Activated T-helper 1 cell treated with anti-CD3 and anti-CD28 coated beads, Interleukin-2, amount 50 U/mL, for 16 hours (primary cell): ENCODE measurements at places on chromosomes 2 and 18.
A peak's percentile ranks its signal among the peaks of the same experiment; 100 is the strongest.

- no peak for DNase-seq
Observed at GRCh38 chr2:16063251-16063850, 123.0 kb downstream of the MYCN start.

DNA sequence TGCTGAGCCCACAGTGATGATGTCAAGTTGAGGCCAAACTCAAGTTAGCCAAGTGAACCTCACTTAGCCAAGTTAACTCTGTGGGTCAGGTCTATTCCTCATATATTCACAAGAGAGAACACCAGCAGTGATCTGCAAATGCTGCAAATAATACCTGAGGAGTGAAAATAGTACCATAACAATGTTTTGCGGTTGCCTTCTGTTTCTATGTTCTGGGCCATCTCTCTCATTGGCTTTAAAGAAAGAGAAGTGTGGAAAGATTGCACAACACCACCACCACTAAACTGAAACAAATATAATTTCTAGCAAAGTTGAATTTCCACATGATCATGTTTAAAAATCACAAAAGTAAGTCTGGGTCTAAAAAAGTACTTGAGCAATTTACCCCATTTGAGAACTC, 211.1 kb upstream of the GALNT5 start:
- no peak for DNase-seq

- DNase-seq = no peak
Observed at GRCh38 chr18:9861157-9861556, 24.6 kb upstream of the TXNDC2 start.

- DNase-seq = no peak
Observed at GRCh38 chr2:151380580-151381235, 23.3 kb downstream of the TNFAIP6 start.

DNA sequence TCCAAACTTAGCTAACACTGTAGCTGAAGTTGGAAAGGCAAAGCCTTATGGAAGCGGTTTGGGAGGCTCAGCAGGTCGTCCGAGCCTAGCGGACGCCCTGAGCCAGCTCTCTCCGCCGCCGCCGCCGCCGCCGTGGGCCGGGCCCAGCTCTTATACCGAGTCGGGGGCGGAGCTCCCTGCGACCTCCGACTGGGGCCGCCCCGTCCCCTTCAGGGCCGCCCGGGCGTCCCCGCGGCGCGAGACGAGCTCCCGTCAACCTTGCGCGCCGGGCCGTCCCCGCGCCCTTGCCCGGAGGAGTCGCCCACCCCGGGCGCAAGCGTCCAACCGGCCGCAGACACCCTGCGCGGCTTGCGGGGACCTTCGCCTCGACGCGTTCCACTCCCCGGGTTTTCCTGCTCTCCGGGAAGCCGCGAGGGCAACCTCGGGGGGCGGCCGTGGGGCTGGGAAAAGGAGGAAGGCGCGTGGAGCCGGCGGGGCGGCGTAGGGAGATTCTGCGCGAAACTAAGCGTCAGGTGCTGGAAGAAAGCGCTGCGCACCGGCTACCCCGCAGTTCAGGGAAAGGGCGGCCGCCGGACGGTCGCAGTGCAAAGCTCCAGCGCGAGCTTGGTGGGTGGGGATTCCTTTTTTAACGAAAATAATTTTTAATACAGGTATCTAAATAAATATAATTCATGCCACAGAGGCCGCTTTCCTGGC, at the start of gene SLC40A1:
Gene SLC40A1, minus strand, starts transcription at position 129 of the 696 bp plus-strand sequence. CDS start 326 bp downstream, outside the sequence.
- peak; percentile 48 for DNase-seq

GRCh38 chr2:110802208-110802932, 70.0 kb downstream of the ACOXL start:
- no peak for DNase-seq

- no peak for DNase-seq
Observed at GRCh38 chr2:85854166-85854509, 34.7 kb downstream of the ST3GAL5 start.

DNA sequence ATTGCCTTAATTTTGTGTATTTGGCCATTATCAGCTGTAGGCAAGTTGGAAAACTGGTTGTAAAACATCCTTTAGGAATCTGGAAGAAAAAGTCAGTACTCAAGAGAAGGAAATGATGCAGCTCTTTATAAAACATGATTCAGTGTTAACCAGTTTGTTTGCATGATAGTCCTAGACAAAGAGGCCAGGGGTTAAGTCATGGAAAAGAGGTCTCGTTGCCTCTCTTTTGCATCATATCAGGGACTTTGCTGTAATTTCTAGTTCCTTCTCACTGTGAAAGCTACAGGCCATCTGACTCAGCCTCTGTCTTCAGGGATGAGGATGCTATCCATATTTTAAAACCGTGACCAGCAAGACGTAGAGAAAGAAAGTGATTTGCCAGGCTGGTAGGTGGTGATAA, 38.0 kb downstream of the NPAS2 start:
- DNase-seq = no peak

- no peak for DNase-seq
Observed at GRCh38 chr2:223782629-223783028, 54.8 kb downstream of the AP1S3 start.

- no peak for DNase-seq
Observed at GRCh38 chr2:100303744-100304143, 18.6 kb downstream of the LONRF2 start.

- no peak for DNase-seq
Observed at GRCh38 chr18:77737405-77737804, 487.8 kb downstream of the GALR1 start.

DNA sequence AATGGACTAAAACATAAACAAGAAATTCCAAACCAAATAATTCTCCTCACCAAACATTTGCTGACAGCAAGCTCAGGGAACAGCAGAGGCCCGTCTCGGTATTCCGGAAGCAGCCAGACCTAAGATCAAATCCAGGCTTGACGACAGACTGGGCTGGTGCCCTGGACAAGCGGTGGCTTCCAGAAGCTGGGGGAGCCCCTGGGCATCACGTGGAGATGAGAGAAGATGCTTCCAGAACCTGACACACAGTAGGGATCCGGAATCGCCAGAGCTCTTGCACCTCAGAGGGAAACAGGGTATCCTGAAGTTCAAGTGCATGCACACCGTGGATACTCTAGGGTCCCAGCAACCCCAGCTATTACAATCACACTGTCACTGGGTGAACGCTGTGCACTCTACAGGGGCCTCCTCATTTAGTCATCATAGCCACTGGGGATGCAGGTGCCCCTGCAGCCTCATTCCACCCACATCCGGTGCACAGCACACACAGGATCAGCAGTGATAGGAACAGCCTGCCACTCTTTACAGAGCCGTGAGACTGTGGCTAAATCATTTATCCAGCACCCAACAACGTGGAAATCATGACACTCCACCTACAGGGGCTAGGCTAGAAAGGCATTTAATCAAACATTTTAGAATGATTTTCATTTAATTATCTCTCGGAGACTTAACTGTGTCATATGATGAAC, 102.6 kb downstream of the HDAC4 start:
- peak; percentile 46 for DNase-seq

DNA sequence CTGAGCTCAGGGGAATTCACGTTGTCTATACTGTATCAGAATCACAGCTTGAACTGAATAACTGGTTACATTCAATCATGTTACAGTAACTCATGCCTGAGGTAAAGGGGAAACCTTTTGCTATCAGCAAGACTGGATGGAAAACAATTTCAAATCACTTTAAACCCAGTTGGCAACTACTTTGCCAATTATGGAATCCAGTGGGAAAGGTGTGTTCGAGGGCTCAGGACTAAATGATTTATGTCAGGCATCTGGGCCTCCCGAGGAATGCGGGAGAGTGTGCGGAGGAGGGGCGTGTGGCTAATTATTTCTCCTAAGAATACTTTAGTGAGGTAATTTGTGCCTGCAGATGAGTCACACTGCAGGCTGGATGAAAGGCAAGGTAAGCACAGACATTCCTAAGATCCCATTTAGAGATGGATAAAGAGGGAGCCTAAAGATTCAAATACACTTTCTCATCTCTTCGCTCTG, 100.1 kb downstream of the HRH4 start:
- DNase-seq = no peak

- DNase-seq = no peak
Observed at GRCh38 chr2:143231254-143231645, 102.0 kb downstream of the ARHGAP15 start.

DNA sequence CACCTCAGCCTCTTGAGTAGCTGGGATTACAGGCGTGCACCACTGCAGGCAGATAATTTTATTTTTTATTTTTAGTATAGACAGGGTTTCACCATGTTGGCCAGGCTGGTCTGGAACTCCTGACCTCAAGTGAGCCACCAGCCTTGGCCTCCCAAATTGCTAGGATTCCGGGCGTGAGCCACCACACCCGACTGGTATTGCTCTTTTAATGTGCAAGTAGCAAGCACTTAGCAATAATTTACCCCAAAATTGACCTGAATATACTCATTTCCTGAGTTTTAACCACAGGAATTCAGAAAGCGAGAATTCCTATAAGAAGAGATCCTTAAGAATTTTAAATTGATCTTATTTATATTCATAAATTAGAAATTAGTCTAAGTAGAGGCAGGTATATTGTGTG, 169.1 kb downstream of the CDH2 start:
- DNase-seq = no peak

- DNase-seq = no peak
Observed at GRCh38 chr2:144412709-144413108, 107.2 kb downstream of the ZEB2 start.

DNA sequence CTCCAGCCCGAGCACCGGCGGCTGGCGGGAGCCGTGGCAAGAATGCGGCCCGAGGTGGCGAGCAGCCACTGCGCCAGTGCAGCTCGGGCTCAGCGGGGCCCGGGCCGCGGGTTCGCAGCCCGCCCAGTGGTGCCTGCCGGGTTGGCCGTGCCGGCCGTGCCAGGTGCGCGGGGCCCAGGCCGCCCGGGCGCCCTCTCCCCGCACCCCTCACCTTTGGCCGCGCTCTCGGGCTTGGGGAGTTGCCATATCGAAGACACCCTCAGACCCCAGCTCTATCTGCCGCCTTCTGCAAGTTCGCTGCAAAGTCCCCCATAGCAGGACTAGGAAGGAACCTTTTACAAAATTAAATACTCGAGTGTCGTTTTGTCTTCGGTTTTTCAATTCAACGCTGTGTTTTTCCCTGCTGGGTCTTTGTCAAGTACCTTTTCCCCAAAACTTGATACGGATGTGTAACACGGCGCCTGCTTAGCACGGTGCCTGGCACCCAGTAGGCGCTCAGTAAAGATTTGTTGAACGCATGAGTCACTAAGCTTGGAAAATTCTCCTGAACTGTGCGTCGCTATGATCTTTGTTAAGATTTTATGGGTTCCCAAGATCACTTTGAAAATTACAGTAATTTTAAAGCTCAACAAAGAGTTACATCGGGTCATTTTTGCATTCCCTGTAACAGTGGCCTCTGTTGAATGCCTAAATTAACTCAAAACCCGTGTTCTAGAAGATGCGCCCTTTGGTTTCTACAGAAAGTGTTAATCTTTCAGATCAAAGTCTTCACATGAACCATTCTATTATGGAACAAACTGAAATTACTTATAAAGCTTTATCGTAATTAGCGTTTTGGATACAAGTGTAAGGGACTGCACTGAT, 750 bp downstream of the STRADB start:
- DNase-seq = no peak

GRCh38 chr2:177348733-177349693, 43.6 kb upstream of the AGPS start:
- DNase-seq = no peak

- no peak for DNase-seq
Observed at GRCh38 chr2:97750017-97750416, 36.6 kb downstream of the ZAP70 start.

DNA sequence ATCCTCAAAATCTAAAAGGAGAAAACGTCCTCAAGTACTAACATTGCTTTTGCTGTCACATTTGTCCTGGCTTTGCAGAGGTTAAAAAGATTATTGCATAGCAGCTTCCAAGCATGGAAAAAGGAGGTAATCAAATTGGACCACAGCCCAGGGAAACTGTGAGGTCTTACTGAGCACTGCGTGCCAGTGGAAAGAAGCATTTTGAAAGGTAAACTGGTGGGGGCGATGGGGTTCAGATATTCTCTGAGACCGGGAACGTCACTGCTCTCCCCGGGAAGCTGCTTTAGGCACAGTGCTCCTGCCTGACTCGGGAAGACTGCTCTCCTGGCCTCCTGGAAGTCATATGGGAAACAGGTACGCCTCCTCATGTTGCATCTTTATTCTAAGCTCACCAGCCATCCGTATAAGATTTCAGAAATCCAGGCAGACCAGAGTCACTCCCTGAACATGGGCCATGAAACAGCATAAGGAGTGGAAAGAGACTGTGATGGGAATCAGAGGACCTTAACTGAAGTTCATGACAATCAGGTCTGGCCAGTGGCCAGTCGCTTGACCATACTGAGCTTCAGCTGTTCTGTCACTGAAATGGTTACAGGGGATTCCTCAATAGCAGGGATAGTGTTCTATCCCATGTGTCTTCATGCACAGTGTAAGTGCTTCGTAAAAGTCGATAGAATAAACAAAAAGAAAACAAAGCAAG, 284.1 kb downstream of the TRIB2 start:
- DNase-seq = no peak
